ENCODE measurements at places on chromosomes 16 and 17.

GRCh38 chr17:76274112-76274956, 9.2 kb downstream of the UBALD2 start:
- DNase-seq, result no peak

GRCh38 chr17:11300201-11300600, 59.2 kb downstream of the SHISA6 start:
- DNase-seq, result no peak

DNA sequence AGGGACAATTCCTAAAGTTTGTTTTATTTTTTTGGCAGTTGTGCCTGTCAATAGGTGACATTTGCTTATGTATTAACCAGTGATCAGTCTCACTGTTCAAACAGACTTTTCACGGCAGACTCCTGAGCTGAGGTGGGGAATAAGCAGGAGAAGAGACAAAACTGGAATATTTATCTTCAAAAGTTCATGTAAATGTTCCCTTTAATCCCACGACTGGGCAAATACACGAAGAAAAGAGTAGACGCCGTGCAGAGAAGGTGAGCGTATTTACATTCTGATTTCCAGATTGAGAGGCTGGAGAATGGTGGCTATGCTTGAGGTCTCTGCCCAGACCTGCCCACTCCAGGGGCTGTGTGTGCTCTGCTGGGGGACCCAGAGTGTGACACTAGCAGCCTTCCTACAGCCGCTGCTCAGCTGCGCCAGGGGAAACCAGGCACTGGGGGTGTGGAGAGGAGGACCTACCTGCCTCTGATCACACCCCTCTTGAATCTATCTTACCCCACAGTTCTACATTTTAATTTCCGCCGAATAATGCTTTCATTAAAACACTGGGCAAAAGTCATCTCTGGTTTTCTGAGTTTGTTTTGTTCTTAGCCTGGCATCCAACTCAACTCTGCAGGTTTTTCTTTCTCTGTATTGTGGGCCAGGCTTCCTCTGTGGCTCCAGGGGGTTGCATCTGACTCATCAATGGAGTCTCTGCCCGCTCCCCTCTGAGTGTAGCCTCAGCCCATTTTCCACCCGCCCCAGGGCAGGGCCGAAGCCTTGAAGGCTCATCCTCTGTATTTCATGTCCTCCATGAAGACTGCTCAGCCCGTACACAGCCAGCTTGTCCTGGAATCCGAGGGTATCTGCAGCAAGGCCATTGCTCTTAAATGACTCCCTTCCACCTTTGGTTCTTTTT, 237.1 kb downstream of the NTN1 start:
- no peak for DNase-seq

DNA sequence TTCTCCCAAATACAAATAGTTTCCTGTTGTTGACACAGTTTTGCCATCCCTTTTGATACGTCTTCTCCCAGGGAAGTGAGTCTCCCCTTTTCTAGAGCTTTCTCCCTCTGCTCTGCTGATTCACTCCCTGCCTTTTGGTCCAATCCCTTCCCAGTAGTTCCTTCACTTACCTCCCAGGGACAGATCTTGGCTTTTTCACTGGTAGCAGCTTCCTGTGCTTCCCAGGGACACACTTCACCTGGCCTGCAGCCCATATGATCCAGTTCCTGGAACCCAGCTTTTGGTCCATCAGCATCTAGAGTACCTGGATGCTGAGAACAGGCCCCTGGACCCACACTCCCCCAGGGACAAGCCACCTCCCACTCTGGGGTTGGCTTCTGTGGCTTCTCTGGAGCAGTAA, 15.8 kb downstream of the GPR179 start:
- DNase-seq, result no peak

DNA sequence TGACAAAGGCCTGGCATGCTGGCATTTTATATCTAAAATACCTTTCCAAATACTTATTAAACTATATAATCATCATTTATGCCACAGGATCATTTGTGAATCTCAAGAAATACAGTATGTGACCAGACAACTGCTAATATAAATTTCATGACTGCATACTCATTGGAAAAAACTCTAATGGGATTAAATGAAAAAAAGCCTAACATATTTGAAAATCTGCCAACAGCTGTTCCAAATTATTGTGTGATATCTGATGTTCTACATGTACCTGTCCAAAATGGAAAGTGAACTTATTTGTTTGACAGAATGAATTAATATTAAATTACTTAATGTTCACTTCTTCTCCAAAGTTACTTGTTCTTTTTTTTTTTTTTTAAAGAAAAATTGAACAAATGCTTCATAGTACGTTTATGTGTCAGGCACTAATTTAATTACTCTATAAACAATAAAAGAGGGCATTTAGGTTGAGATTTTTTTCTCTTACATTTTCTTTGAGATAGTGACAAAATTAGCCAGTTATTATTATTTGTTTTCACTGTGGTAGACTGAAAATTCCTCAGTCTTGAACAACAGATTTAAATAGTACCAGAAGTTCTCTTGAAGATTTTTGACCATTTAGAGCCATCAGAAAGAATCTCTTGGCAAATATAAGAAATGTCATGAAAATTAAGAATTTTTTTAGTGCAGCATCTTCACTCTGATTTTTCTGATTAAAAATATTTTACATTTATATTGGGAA, 114.0 kb downstream of the FTO start:
- DNase-seq, result no peak

- DNase-seq, result no peak
Measured at GRCh38 chr16:31478956-31479355, 4.0 kb upstream of the SLC5A2 start.

DNA sequence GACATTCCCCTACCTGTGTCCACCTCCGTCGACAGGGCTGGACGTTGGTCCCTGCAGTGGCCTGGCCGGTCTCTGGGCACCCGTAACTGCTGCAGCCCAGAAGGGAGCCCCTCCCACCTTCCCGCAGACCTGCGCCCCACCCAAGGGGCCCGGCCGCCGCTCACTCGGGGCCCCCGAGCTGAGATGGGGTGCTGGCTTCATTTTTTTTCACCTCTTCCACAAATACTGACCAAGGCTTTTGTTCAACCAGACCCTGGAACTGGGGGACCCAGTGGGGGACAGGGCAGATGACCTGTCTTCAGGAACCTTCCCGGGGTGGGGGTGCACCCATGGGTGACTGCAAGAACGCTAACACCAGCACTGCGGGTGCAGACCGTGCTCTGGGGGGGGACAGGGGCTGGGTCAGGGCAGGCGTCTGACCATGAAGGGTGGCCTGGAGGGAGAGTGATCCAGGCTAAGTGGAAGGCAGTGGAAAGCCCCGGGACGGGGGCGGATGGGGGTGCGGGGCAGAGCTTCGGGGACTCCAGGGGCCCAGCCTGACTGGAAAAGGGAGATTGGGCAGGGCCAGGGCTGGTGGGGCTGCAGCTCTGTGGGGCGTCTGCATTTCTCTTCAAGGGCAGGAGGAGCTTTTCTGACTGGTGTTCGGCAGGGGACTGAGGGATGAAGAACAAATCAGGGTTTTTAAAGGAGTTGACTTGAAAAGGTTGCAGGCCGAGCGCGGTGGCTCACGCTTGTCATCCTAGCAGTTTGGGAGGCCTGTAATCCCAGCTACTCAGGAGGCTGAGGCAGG, 42.3 kb downstream of the SLC7A5 start:
- no peak for DNase-seq

GRCh38 chr16:5776876-5777275, 679.3 kb upstream of the EEF2KMT start:
- DNase-seq, result no peak

DNA sequence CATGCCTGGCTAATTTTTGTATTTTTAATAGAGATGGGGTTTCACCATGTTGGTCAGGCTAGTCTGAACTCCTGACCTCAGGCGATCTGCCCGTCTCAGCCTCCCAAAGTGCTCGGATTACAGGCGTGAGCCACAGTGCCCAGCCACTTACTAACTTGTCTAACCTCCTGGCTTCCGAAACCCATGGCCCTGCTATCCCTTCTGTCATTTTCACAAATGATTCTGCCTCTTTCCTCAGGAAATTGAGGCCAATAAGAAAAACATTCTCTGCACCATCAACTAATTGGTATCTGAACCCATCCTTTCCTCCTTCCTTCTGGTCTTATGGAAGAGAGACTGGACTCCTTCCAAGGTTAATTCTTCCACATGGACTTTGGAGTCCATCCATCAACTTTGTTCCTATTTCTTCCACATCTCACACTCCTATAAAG, 27.9 kb upstream of the TNRC6A start:
- no peak for DNase-seq

GRCh38 chr16:2237493-2238149, 1.4 kb downstream of the DNASE1L2 start:
- DNase-seq, result no peak

- no peak for DNase-seq
Measured at GRCh38 chr16:68943961-68944360, 100.6 kb downstream of the TANGO6 start.

DNA sequence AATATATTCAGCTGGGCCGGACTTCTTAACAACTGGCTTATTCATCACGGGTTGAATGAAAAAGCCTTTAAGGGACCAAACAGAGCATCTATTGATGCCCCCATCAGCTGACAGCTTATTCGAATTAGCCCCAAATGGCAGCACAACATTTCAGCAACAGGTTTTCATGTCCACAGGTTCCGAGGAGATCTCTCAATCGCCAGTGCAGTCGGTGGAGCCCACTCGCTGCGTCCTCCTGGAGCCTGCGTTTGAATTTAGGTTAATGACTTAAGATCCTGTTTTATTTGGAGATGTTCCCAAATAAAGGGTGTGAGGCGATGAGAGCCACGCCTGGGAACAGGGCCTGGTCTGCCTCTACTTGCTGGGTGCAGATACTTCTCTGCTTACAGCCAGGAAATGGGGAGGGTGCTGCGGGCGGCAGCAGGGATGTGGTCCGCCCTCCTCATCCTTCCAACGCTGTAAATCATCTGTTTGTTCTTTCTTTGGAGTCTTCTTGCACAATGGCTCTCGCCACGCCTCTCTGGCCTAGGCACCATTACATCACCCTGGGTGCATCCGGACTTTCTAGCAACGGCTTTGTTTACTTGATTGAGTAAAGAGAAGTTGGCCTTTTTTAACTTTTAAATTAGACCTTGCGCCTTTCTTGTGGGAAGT, 22.6 kb downstream of the NDE1 start:
- DNase-seq, result peak; percentile 71

DNA sequence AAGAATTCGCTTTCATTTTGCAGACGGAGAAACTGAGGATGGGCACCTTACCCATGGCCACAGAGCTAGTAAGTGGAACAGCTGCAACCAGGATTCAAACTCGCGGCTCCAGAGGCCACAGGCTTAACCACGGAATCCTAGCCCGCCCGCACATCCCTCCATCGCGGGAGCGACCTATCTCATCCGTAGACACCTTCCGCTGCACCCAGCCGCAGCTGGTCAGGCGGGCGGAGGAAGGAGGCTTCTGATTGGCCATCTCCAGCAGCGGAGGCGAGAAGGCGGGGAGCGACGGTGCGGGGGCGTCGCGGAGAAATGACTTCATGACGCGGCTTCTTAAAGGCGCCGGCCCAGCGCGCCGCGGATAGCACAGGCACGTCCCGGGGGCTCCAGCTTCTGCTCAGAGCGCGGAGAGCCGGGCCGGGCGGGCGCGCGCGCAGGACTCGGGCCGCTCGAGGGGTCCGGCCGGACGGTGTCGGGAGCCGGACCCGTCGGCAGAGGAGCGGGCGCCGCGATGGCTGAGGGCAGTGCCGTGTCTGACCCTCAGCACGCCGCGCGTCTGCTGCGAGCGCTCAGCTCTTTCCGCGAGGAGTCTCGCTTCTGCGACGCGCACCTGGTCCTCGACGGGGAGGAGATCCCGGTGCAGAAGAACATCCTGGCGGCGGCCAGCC, at the start of gene GAN:
Gene GAN, plus strand, starts transcription at position 360 of the 668 bp plus-strand sequence. Its CDS starts 152 bp downstream, at position 512.
- DNase-seq, result peak; percentile 90

DNA sequence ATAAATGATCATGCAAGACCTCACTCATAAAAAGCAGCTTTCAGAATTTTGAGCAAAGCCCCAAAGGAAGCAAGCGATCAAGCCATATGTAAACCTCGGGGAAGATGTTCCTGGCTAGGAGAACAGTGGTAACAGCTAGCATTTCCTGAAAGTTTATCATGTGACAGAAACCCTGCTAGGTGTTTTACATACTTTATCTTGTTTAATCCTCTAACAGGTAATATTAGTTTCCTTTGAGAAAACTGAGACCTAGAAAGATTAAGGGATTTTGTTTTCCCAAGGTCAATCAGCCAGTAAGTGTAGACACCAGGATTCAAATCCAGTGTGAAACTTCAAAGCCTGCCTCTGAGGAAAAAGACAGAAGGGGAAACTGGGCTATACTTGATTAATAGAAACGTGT, 362.4 kb upstream of the MAF start:
- DNase-seq, result no peak

- DNase-seq, result no peak
Measured at GRCh38 chr16:84339311-84339710, 29.0 kb upstream of the ATP2C2 start.

DNA sequence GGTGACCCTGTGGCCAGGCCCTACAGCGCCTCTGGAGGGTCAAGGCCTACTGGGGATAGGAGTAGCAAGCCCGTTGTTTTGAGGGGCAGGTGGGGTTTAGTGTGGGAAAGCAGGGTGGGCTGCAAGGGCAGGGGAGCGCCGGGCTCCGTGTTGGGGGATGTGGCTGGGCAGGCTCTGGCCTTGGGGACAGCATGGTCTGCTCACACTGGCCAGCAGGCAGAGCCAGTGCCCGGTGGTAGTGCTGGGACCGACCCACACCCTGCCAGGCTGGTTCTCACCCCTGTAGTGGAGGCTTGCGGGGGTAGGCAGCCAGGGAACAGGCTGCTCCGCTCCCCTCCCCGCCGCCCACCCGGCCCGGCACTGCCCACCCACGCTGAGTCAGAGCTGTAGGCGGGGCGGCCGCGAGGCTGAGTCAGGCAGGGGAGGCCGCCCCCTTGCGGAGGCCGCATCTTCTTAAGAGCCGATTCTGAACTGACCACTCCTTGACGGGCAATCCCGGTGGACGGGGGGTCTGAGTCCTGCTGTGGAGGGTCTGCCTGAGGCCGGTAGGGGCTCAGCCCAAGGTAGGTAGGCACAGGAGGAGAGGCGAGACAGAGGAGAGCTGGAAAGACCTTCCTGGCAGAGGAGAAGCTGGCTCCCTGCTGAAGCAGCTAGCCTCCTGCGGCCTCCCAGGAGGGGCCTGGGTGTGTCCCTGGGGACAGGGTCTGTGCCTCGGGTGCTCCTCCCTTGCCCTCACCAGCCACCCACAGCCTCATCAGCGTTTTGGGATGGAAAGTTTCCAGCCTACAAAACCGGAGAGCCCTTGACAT, 62.4 kb downstream of the BAIAP2 start:
- DNase-seq, result peak; percentile 22

- no peak for DNase-seq
Measured at GRCh38 chr16:76956394-76956793, 234.6 kb upstream of the MON1B start.

- DNase-seq, result no peak
Measured at GRCh38 chr17:78568494-78569115, 8.6 kb downstream of the DNAH17 start.

DNA sequence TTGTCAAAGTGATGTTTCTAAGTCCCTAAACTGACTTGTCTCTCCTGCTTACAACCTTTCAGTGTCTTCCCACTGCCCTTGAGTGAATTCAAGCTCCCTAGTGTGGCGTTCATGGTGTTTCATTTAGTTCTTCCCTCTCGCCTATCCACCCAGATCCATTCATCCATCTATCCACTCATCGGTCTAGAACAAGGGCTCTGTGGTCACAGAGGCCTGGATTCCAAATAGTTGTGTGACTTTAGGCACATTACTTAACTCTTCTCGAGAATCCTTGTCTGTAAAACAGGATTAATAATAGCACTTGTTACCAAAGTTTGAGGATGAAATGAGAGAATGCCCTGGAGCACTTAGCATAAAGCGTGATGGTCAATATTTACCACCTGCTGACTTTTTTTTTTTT, 870 bp upstream of the TAC4 start:
- DNase-seq, result no peak
